DMS 273 treated with DMSO at 0.1 percent for 48 hours (cell line): ENCODE measurements at places on chromosomes 2 and 18.

DNA sequence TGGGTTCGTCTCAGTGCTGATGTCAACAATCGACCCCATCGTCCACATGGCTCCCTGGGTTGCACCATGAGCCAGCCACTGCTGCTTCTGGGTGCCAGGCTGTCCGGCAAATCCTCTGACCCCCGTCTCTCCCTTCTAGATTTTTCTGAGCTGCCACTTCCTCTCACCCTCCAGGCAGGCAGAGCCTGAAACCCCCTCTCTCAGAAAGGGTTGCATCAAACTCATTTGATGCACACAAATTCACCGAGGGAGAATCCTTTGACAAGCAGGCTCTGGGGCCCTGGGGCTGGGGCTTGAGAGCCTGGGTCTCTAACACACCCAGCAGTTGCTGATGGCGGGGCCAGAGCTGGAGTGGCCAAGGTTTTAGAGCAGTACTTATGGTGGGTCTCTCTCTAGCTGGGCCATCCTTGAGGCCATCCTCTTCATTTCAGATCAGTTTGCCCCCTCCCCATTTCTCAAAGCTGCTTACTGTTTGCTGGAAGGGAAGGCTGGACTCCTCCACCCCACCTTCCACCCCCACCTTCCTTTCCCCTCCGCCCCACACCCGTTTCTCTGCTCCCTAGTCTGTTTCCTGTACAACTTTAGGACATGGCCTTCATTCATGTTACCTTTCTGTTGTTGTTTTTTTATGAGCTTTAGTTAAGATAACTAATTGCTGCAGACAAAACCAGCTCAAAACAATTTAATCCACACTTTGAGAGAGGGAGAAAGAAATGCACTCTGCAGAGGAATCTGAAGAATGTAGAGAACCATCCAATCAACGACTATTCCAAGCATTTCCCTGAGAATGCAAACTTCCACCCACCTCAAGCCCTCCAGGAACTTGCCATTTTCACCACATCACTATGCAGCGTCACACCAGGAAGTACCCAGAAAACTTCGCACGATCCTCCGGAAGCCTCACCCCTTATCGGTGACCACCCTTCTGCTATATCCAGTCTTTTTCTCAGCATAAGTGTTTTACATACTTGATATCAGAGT is 69.5 kb downstream of the ARL4C start:
- no peak for DNase-seq

GRCh38 chr2:10316336-10316735 is 13.6 kb downstream of the HPCAL1 start:
- DNase-seq = no peak

DNA sequence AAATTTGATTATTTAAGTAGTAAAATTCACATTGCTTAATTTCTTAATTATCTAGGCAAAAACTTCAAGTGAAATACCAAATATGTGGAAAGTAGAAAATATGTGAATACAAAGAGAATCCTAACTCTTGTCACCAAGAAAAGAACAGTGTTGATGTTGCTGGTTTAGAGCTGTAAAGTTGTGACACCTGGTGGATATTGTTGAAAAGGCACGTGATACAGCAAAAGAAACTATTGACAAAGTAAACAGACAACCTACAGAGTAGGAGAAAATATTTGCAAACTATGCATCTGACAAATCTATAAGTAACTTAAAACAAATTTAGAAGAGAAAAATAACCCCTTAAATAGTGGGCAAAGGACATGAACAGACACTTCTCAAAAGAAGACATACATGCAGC is 25.6 kb upstream of the ZC3H15 start:
- no peak for DNase-seq

DNA sequence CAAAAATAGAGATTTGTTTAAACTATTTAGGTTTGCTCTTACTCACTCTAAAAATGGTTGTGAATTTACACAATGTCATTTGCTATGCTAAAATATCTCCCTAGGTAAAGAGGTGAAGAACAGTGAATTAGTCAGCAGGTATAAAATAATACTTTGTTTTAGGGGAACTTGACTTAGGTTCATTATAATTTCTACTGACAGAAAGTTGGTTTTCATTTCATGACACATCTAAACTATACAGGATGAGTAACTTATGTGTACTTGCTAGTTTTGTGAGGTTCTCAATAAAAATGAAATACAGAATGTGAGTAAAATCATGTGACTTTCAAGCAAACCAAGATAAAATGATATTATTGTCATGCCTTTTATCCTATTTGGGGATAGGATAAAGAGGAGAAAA is 66.0 kb downstream of the DIS3L2 start:
- no peak for DNase-seq

- no peak for DNase-seq
Measured at GRCh38 chr2:188414411-188414810, 122.7 kb downstream of the GULP1 start.

GRCh38 chr2:109238580-109238979 is 109.6 kb downstream of the SH3RF3 start:
- DNase-seq = no peak

DNA sequence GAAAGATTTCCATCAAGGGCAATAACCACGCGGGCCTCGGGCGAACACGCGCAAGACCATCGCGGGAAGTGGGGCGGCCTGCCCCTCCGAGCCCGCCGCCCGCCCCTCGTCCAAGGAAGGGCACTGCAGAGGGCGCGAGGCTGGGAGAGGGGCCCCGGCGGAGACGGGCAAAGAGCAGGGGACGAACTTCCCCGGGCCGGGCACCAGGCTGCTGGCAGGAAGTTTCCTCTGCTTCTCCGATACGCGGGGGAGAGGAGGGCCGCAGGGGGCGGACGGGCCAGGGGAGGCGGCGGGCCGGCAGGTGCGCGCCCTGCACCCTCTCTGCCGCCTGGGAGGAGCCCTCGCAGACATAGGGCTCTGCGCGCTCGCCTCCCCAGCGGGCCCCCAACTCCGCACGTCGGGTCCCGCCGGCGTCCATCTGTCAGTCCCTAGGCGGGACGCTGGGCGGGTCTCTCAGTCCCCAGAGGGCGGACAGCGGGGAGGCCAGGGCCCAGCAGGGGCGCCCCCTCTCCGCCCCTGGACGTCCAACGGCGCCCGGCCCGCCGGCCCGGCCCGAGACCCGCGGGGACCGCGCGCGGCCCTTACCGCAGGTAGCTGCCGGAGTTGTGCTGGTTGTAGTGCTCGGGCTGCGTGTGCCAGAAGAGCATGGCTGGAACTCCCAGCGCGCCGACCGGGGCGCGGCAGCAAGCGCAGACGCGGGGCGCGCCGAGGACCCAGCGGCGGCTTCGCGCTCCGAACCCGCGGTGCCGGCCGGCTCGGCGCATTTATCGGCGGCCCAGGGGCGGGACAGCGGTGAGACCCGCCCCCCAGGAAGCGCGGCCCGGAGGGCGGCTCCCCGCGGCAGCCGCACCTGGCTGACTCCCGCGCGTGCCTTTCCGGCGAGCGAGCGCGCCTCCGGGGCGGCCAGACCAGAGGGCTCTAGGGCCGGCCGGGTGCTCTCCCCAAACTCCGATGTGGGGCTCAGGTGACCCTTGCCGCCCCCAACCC is at the start of gene TFCP2L1:
Gene TFCP2L1, minus strand, starts transcription at position 740 of the 987 bp plus-strand sequence. Its CDS starts 93 bp downstream, at position 647.
- no peak for DNase-seq

DNA sequence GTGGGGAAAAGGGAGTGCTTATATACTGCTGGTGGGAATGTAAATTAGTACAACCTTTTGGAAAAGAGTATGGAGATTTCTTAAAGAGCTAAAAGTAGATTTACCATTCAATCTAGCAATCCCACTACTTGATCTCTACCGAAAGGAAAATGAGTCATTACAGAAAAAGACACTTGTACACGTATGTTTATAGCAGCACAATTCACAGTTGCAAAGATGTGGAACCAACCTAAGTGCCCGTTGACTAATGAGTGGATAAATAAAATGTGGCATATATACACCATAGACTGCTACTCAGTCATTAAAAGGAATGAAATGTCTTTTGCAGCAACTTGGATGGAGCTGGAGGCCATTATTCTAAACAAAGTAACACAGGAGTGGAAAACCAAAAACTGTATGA is 29.5 kb downstream of the FLACC1 start:
- DNase-seq = no peak

DNA sequence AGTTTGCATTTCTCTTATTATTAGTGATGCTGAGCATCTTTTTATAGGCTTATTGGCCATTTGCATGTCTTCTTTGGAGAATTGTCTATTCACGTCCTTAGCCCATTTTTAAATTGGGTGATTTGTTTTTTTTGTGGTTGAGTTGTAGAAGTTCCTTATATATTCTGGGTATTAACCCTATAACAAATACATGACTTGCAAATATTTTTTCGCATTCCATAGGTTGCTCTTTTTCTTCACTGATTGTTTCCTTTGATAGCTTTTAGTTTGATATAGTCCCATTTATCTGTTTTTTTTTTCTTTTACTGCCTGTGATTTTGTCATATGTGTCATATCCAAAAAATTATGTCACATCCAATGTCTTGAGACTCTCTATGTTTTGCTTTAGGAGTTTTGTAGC is 243.6 kb downstream of the GPD2 start:
- no peak for DNase-seq

DNA sequence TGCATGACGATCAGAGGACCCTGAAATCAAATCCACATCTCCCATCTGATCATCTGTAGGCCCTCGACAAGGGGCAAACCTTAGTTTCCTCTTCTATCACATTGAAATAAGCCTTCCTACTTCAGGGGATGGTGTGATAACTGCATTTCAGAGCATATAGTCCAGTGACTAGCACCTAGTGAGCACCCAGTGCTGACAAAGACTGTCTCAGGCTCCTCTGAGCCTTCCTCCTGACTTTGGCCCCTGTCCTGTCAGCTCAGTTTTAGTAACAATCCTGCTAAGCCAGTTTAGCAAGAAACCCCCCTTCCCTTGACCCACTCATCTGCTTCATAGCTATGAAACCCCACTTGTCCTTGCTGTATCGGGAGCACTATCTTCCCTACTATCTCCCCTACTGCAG is 304.0 kb downstream of the ALK start:
- DNase-seq = no peak

DNA sequence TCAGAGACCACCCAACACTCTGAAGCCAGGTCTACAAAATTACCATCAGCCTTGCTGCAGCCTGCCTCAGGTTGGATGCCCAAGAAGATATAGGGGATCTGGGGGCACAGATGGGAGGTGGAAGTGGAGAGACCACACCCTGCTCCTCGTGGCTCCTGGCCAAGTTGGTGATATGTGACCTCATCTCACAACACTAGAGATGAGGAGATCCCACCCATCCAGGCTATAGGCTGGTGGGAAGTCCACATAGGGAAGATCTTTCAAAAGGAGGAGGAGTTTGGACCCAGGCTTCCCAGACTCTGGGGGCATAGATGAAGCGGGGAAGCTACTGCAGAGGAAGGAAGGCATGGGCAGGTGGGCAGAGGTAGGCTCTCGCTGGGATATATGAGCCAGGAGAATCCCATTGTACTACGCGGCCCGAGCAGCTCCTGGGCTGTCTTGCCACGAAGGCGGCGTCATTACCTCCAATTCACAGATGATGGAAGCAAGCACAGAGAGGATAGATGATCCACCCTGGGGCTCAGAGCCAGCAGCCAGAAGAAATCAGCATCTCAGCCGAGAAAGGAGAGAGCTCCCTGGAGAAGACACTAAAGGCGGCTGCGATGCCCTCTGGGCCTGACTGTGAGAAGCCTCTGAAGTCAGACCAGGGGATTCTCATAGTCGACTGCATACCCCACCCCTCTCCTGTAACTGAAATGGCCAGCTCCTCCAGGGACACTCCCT is 96.0 kb downstream of the RHOB start:
- no peak for DNase-seq

- DNase-seq = no peak
Measured at GRCh38 chr2:54473851-54474250, 17.7 kb downstream of the SPTBN1 start.

DNA sequence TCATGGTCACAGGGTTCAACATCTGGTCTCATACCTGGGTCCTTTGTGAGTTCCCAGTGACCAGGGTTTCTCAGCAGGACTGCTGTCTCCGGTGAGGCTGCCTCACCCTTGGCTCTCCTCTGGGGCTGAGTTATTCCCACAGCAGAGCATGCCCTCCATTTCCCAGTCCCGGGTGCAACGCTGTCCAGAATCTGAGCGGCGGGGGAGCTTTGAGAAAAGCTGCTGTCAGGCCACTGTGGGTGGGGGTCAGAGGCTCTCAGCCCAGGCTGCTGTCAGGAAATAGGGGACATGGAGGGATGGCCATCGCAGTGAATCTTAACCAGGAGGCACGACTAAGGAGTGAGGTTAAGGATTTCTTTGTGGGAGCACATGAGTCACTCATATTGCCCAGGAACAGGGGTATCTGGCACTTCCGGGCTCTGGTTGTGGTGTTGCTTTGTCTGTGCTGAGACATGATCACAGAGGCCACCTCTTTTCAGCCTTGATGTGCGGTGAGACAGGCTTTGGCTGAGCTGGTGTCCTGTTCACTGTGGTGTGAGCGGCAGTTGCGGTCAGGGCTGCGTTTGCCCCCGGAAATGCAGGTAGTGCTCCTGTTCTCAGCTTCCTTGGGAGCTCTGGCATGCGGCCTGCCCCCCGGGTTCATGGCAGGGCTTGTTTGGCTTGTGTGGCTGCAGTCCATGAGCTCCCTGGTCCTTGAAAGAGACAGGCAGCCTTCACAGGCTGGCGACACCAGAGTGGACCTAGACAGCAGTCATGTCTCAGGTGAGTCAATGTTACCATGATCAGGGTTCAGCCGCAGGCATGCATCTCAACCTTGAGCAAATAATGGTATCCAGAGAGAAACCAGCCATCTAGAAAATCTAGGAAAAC is 310.7 kb upstream of the MYT1L start:
- DNase-seq = no peak

GRCh38 chr2:136246086-136246669 is 128.2 kb upstream of the CXCR4 start:
- DNase-seq = no peak

DNA sequence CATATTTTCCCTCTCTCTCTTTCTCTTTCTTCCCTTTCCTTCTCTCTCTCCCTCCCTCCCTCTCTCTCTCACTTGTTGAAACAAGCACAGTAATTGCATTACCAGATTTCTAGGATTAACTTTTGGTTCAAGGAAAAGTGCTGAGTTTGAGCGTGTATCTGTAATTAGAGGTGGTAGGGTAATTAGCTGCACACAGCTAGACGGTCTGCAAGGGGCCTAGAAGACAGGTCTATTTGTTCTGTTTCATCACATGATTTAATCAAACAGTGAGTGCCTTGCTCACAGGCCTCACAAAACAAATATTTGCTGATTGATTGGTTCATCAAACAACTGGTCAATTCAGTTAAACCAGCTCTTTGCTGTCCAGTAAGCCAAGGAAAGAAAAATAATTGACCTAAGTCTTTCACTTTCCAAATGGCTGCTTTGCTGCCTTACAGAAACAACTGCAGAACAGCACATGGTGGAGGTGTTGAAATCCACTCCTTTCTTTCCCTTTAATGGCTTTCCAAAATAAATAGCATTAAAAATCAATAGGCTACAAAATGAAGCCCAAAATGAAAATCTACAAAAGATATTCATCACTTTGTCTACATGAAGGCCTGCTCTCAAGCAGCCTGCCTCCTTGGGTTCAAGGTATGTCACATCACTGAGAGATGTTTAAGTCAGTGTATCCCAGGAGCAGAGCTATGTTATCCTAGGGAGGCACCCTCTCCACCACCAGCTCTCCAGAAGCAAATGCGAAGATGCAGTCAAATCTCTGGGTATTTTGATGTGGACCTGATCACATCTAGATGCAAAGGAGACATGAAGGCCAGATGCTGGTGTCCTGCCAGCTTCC is 264.4 kb upstream of the SIX2 start:
- peak; percentile 21 for DNase-seq

GRCh38 chr2:159285929-159286708 is at the start of gene WDSUB1:
WDSUB1 (minus strand) TSS chr2:159286703; CDS start chr2:159283069, 3,634 bp downstream.
- DNase-seq = peak; percentile 15
